Pons (tissue), 1 donor: ENCODE measurements at places on chromosomes 2 and 18.
A peak's percentile ranks its signal among the peaks of the same experiment; 100 is the strongest.

GRCh38 chr2:127641133-127641532, 4.8 kb upstream of the GPR17 start:
- DNase-seq: no peak

GRCh38 chr18:50830544-50830943, 10.7 kb upstream of the MRO start:
- DNase-seq: peak; percentile 78

DNA sequence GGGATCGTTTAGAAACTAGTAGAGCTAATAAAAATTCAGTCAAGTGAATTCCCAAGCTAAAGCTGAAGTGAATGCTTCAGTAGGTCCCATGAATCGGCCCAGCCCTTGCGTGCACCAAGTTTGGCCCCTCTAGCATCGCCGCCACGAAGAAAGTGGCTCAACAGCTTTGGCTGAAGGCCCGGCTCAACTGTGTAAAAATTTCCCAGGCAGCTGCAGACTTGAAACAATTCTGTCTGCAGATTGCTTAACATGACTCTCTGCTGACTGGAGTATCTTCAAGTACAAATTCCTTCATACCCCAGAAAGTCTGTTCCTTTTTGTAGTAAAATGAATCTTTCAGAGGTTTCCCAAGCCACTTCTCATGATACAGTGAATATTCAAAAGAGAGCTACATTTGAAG, 32.7 kb downstream of the ALMS1 start:
- DNase-seq: peak; percentile 21

DNA sequence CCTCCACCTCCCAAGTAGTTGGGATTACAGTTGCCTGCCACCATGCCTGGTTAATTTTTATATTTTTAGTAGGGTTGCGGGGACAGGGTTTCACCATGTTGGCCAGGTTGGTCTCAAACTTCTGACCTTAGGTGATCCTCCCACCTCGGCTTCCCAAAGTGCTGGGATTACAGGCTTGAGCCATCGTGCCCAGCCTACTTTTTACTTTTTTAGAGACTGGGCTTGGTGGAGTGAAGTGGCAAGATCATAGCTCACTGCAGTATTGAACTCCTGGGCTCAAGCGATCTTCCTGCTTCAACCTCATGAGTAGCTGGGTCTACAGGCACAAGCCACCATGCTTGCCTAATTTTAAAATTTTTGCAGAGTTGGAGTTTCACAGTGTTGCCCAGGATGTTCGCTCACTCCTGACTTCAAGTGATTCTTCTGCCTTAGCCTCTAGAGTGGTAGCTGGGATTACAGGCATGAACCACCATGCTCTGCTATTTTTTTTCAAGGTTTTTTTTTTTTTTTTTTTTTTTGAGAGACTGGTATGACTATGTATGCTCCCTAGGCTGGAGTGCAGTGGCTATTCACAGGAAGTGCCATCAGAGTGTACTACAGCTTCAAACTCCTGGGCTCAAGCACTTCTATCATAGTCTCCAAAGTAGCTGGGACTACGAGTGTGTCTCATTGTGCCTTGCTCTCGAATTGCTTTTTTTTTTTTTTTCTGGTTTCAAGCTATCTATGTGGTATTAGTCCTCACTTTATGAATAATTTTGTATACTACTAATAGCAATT, 11.9 kb downstream of the MSH2 start:
- DNase-seq: no peak

DNA sequence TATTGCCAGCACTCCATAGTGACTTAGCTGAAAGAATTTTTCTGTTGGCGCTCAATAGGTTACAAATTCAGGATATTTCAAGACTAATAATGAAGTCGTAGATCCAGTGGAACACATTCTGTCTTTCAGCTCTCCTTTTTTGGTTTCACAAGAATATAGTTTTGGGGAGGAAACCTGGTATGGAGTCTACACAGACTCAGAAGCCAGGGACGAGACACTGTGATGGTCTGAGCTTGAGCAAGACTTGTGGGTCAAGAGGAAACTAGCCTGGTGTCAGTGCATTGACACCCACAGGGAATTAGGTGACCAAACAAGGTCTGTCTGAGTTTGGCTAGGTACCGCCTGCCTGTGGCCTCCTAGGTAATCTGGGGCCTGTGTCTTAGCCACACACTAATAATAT, 26.9 kb downstream of the ARL4C start:
- no peak for DNase-seq

DNA sequence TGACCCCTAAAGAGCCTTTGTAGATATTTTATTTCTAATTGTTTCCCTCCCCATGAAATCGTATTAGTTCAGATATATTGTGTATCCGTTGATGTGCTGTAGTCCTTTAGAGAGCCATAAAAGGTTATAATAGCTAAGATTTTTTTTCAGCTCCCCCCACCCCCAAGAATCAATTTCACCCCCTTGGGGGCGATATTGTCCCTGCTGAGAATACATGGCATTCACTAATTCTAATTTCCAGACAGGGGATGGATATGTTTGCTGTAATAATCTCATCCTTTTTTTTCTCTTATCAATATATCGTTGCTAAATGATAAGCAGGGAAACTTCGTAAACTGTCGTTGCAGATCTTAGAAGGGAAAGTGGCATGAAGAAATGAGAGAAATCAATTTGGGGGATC, 530.7 kb downstream of the TMEM182 start:
- DNase-seq: no peak

- no peak for DNase-seq
Observed at GRCh38 chr2:158189526-158189925, 87.8 kb downstream of the UPP2 start.

- no peak for DNase-seq
Observed at GRCh38 chr2:56473524-56473923, 289.7 kb downstream of the CCDC85A start.

- DNase-seq: no peak
Observed at GRCh38 chr2:99989905-99990304, 152.5 kb downstream of the AFF3 start.

DNA sequence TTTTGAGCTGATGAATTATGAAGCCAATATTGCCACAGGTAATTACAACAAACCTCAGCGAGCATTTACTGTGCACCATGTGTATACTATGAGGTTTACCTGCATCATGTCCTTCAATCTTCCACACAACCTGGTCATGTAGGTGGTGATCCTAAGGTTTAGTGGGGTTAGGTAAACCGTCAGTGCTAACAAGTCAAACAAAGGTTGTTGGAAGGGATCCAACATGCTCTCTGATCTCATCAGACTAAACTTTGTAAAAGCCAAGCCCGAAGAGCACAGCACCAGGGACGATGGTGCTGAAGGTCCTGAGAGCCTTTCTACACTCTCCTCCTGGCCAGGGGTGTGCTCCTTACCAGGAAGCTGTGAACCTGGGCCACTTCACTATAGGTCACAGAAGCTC, 29.4 kb downstream of the SH3YL1 start:
- DNase-seq: no peak

DNA sequence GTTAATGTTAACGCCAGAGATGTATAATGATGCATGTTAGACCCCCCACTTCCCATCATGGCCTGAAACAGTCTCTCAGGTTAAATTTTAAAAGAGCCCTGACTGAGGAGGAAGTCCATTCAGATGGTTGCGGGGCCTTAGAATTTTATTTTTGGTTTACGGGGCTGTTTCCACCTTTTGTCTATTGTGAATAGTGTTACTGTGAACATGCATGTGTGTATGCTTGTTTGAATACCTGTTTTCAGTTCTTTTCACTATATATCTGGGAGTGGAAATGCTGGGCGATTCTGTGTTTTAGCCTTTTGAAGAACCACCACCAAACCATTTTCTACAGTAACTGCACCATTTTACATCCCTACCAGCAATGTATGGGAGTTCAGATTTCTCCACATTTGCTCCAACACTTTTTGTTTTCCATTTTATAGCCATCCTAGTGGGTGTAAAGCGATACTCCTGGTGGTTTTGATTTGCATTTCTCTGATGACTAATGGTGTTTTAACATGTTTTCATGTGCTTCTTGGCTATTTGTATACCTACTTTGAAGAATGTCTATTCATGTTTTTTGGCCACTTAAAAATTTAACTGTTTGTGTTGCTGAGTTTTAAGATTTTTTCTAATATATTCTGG, 133.0 kb downstream of the MYO3B start:
- DNase-seq: no peak

GRCh38 chr2:26982102-26982742, 11.8 kb downstream of the MAPRE3 start:
- peak; percentile 61 for DNase-seq

GRCh38 chr18:49890041-49890440, 76.7 kb upstream of the ACAA2 start:
- no peak for DNase-seq
